NCI-H748 treated with DMSO at 0.1 percent for 48 hours (cell line): ENCODE measurements at places on chromosomes 11 and 22.

DNA sequence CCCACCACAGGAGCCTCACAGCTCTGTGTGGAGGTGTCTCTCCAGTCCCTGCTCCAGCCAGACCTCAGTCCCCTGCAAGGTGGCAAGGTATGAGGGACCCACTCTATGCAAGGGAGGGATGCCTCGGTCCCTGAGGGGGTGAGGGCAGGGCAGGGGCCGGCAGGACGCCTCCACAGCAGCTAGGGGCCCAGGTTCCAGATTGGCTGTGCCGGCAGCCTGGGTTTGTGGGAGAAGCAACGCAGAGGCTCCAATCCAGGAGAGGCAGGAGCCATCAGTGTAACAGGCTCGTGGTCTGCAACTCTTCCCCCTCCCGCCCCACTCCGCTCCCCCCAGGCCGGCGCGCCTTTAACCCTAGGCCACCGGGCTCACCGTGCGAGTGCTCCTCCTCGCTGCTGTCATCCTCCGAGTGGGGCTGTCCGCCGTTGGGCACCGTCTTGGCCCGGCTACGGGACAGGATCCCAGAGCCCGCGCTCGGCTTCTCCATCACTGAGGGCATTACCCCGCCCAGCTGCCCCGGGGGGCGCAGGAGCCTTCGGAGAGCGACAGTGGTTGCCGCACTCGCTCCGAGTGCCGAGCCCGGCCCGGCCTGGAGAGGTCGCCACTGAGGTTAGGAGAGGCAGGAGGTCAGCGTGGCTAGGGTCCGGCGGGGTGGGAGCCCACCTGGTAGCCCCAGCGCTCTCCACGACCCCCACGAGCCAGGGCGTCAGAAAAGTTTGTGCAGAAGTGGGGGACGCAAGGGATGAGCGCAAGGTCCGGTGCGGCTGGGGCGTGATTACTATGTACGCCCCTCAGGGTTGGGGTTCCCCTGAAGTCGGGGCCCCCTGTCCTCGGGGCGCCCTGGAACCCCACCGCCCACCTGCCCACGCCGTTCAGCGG, 765 bp downstream of the RCOR2 start:
- peak; percentile 40 for DNase-seq

- DNase-seq: no peak
These were observed 237.5 kb upstream of the CCDC90B start for GRCh38 chr11:83523676-83524075.

DNA sequence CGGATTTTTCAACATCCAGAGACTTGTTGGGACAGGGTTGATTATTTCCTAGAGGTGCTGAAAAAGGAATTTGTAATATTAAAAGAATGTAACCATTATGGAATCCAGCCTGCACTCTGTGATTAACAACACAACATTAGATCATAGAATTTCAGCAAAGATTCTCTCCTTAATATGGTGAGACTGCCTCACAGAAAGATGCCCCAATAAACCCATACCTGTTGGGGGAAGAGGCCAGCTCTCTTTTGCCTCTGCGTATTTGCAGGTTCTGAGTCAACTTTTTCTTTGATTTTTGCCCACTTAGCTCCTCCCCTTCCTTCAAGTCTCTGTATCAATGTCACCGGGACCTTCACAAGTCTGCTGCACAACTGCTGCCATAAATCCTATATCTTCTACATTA, 12.4 kb upstream of the MTMR3 start:
- no peak for DNase-seq

GRCh38 chr11:46352063-46352841, 5.0 kb downstream of the DGKZ start:
- DNase-seq: no peak

DNA sequence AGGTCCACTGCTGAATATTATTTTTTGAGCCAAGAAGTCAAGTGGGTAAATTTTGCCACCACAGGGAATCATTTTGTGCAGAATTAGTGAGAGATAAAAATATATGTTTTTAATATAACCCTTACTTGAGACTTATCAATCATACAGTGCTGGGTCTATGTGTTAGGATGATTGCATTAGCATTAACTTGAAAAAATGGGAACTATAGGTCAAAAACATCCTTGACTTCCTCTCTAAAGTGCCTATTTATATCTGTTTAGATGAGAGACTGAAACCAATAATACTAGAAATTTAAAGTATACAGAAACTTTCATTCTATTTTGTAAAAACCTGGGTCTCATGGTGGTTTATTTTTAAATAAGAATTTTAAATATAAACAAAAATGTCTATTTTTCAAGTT, 65.1 kb upstream of the CARD18 start:
- no peak for DNase-seq

- no peak for DNase-seq
These were observed 292.7 kb downstream of the ETS1 start for GRCh38 chr11:128294671-128295050.

GRCh38 chr11:10725114-10725906, 25.7 kb upstream of the CTR9 start:
- no peak for DNase-seq

DNA sequence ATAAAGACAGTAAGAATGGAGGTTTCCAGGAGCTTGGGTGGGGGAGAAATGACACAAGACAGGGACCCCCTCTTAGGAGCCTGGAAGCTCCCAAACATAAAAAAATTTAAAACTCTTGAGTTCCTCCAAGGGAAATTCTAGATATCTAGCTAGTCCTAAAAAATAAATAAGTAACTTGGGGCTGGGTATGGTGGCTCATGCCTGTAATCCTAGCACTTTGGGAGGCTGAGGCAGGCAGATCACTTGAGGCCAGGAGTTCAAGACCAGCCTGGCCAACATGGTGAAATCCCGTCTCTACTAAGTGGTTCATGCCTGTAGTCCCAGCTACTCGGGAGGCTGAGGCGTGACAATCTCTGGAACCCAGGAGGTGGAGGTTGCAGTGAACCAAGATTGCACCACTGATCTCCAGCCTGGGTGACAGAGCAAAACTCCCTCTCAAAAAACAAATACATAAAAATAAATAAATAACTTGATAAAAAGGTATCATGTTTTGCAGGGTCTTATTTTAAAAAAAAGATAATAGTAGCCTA, 20.0 kb upstream of the TOP3B start:
- no peak for DNase-seq

GRCh38 chr22:35219012-35219411, 38.3 kb upstream of the HMGXB4 start:
- DNase-seq: no peak

DNA sequence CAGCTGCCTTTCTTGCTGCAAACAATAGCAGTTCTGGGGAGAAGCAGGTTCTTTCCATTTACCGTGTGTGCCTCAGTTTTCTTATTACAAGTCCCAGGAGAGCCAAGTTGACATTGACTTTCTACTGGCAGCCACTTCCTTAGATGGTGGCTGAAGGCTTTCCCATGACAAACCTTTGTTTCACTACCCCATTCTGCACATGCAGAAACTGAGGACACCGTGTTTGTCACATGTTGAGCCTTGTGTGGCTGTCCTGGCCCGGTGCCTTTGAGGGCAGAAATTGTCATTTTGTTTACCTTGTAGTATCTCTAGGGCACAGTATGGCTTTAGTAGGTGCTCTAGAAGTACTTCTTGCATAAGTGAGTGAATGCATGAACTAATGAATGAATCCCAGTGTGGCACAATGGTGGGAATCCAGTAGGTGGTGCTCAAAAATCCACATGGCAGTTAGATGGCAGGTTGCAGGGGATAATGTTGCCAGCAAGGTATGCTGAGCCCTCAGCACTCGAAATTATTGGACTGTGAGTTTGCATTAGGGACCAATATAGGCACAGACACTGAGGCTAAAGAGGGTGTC, 101.6 kb downstream of the CSNK2A3 start:
- no peak for DNase-seq

DNA sequence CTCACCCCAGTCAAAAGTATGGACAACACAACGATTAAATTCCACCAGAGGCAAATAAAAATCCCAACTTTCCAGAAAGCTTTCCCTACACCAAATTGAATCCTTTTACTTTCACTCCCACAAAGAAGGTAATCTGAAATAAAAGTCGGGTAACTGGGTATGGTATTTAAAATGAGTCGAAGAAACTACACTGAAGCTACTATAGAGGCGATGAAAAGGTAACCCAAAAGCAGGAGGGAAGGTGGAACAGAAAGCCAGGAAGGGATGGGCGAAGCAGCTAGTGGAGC, 1.1 kb downstream of the PICALM start:
- no peak for DNase-seq

DNA sequence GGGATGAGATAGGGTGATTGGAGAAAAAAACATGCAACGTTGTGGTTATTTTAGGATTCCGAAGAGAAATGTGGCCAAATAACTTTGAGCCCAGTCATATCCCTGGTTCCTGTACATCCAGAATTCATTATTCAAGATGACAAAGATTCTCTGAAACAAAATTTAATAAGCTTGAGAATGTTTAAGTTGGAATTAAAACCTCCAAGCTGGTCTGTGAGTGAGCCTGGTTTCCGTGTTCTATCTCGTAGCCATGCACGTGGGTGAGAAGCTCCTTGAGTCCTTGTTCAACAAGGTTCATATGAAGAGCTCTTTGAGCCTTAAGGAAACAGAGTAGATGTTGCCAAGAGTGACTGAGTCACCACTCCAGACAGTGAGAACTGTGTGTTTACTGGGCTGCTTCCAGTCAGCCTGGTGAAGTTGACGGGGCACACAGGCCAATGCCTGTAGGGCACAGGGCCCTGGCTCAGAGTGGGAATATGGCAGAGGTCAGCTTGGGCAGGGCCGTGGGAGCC, 206.5 kb downstream of the NAV2 start:
- no peak for DNase-seq

DNA sequence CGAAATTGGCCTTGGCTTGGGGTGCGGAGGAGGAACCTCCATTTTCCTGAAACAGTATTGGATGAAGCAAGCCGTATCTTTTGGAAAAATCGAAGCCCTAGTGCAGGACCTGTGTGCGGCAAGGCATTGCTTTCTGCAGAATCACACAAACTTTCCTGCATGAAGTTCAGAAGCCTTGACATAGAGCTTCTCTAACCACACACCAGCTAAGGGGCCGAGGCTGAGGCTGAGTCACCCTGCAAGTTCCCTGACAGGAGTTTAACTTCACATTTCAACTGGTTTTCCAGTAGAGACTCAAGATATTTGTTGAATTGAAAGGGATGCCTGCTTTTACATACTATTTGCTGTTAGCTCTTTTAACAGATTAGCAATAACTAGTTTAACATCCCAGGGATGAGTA, 67.8 kb downstream of the TCF20 start:
- DNase-seq: no peak

- DNase-seq: no peak
These were observed 32.1 kb upstream of the ZBTB16 start for GRCh38 chr11:114027391-114027790.

DNA sequence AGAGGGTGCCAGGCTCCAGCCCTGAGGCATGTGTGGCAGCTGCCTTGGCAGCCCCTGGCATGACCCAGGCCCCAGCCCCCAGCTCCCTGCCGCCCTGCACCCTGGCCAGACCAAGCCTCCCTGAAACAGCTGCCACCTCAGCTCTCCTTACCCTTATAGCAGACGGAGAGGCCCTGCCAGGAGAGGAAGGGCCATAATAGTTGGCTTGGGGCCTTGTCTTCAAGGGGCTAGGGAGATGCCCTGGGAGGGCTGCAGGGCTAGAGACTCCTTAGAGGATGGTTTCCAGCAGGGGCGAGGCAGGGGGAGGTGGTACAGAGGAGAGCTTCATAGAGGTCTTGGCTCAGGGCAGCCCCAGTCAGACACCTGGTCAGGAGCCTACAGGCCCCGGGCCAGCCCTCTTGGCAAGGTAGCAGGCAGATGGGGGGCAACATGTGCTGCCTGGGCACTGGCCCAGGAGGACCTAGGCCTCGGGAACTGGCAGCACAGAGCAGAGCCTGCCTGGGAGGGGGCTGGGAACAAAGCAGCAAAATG, 13.0 kb downstream of the SMTN start:
- DNase-seq: no peak

- peak; percentile 80 for DNase-seq
These were observed 200.9 kb downstream of the MYO18B start for GRCh38 chr22:25942856-25943411.

DNA sequence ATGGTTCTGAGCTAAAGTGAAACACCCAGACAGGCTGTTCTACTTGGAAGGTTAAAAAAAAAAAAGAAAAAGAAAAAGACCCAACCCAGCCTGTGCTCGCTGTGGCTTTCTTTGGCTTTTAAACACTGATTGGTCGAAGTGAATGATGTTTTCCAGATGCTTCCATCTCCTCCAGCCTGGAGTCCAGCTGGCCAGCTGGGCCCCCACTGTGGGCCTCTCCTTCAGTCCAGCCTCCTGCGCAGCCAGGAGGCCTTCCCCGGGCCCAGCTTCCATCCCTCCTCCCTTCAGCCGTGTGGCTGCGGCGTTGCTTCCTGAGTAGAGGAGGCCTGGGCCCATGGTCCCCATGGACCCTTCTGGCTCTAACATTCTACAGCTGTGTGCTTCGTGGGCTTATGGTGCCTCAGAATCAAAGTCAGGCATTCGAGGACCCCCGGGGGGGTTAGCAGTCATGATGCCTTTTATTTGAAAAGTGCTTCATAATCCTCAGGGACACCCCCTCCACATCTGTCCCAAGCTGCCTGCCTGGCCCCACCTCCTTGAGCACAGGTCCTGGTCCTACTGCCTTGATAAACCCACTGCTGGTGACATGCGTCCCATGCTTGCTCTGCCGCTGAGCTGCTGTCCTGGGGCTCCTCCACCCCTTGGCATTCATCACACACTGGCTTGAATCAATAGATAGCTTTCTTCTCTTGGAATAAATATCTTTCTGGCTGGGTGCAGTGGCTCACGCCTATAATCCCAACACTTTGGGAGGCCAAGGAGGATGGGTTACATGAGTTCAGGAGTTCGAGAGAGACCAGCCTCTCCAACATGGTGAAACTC, 42.2 kb upstream of the FBLN1 start:
- DNase-seq: no peak

GRCh38 chr22:30485362-30485988, 13.7 kb upstream of the SEC14L3 start:
- no peak for DNase-seq

DNA sequence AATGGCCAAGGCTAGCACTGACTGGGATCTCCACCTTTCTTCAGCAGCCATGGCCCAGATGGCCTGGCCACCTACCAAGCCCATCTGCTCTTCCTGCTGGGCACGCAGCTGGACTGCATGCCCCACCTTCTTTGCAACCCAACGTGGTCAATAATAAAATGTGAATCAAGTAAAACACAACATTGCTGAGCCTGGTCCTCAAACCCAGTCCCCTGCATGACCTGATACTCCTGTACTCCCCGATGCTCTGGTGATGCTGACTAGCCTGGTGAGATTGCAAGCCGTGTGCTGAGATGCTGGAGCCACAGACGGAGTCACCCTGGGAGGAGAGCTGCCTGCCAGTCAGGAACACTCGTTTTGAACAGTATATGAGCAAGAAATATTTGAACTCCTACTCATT, 34.0 kb downstream of the PARVG start:
- no peak for DNase-seq

- DNase-seq: no peak
These were observed 22.3 kb downstream of the CDKN1C start for GRCh38 chr11:2863276-2863618.
